Pons (tissue), 1 donor: ENCODE measurements at places on chromosomes 1 and 21.

DNA sequence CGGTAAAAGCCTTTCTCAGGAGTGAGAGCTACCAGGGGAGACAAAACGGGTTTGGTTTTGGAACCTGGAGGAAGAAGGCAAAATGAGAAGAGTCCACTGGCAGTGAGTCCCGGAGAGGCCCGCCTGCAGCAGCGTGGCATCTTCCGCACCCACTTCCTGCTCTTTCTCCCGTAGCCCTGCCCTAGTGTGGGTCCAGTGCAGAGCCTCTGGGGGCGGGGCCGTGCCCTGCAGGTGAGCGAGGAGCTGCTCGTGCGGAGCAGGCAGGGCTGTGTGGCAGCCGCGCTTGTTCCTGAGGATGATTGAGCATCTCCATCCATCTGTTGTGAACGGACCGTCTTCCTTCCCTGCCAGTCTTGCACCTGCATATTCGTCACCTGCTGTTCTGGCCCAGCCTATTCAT, 66.5 kb downstream of the PEX14 start:
- no peak for DNase-seq

- DNase-seq: peak; percentile 77
Observed at GRCh38 chr1:19436716-19437476, 48.4 kb downstream of the CAPZB start.

DNA sequence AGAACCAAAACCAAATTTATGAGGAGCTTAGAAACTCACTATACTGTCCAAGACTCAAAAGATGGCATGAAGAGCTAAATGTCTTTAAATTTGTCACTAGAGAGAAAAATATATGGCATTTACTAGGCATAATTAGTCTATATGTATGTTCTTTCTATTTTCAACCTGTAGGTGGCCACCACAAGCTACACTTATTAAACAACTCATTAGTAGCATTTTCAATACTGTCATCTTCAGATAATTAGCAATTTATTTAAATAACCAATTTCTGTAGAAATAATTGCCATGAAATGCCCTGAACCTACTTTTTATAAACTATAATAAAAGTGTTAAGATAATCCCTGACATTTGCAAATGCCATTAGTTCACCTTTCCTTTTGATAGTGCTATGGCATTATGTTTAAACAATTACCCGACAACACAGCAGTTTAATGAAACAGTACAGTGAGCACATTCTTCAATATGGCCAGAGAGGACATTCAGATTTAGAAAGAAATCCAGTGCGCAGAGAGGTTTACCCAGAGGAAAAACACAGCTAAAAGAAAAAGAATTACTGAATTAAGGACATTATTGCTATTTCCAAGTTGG, 522.5 kb downstream of the PTBP2 start:
- peak; percentile 69 for DNase-seq

- no peak for DNase-seq
Observed at GRCh38 chr1:36098650-36099365, 10.1 kb downstream of the ADPRS start.

GRCh38 chr1:25246600-25247023, 642 bp downstream of the RSRP1 start:
- DNase-seq: no peak

GRCh38 chr1:88943241-88943640, 49.2 kb downstream of the KYAT3 start:
- no peak for DNase-seq

DNA sequence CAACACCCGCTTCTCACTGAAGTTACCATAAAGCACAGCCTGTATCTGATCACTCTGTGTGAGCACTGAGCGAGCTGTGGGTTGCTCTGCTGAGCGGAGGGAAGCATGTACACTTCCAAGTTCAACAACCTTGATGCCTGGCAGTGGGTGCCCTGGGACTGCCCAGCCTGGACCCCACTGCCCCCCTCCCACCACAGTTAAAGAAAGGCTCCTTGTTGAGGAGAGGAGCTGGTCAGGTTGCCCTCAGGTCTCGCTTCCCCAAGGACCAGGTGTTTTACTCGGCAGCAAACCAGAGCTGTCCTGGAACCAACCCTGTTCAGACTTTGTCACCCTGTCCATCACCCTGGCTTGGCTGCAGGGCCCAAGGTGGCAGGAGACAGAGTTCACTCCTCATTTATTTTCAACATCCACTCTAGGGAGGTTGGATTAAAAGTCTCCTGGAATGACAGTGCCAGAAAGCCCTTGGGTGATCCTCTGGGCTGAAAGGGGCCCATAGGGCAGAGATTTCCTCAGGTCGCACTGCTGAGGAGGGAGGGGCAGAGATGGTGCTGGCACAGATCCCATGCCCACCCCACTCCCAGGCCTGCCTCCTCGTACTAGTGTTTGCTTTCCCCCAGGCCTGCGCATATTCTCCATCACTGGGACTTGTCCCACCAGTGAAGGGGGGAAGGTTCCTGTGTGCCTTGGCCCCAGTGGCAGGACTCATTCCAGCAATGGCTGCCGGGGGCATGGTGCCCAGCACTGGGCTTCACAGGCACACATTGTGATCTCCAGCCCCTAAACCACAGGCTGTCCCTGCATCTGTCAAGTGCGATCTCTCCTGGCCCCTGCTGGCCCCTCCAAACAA, 101.7 kb downstream of the TRABD2B start:
- no peak for DNase-seq

GRCh38 chr1:65265651-65266351, 43.5 kb upstream of the DNAJC6 start:
- DNase-seq: no peak
